ENCODE measurements at places on chromosomes 16 and 17. TPM values are rescaled to one million over a fixed set of nuclear protein-coding genes. Genes with fewer than 3 reads are reported as not detected.
A peak's percentile ranks its signal among the peaks of the same experiment; 100 is the strongest.

- H3K4me3 ChIP-seq = no peak overlapping the region
- no peaks in the 10 kb centered on the region for H3K36me3 ChIP-seq
- DNase-seq = no peak
- no peak overlapping the region for H3K27ac ChIP-seq
Observed at GRCh38 chr17:61600621-61601020, 9.6 kb upstream of the NACA2 start.

DNA sequence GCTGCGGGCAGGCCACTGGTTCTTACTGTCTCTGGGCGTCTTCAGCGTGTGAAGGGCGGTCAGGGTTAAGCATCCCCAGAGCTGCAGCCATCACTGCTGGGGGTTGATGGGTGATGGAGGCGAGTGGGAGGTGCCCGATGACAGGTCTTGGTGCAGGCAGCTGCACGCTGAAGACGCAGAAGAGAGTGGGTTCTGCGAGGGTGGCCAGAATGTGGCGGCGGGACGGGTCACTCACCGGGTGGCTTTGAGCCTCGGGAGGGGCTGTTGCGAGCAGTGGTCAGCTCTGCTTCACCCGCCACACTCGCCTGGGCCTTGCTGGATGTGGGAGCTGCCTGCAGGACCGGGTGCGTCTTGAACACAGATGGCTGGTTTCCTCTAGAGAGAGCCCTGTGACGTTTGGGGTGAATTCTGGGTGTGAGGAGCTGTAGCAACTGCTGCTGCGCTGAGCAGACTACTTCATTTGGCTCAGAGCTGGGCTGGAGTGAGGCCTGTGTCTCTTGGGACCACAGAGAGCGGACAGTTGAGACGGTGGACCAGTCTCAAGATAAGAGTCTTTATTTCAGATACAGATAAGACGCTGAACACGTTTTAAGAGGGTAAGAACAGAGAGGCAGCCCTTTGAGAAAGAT, 44.6 kb upstream of the ZNF750 start:
- DNase-seq = no peak
- no peak overlapping the region for H3K27ac ChIP-seq
- no peak overlapping the region for H3K4me3 ChIP-seq
- H3K27me3 ChIP-seq = no peaks in the 10 kb centered on the region
- H3K36me3 ChIP-seq = no peaks in the 10 kb centered on the region
- H3K4me1 ChIP-seq = peaks cover 12% of the 10 kb centered on the region

- H3K4me3 ChIP-seq = no peak overlapping the region
- no peaks in the 10 kb centered on the region for H3K27me3 ChIP-seq
- DNase-seq = no peak
Observed at GRCh38 chr17:3316836-3317235, 18.7 kb upstream of the OR3A1 start.

GRCh38 chr17:50603340-50603739, 31.3 kb upstream of the ABCC3 start:
- H3K4me3 ChIP-seq = no peak overlapping the region
- H3K4me1 ChIP-seq = no peaks in the 10 kb centered on the region
- no peak overlapping the region for H3K27ac ChIP-seq
- H3K27me3 ChIP-seq = no peaks in the 10 kb centered on the region

GRCh38 chr16:88527186-88527936, 42.8 kb upstream of the ZC3H18 start:
- peak; percentile 74 for DNase-seq
- no peaks in the 10 kb centered on the region for H3K27me3 ChIP-seq
- no peak overlapping the region for H3K27ac ChIP-seq
- H3K36me3 ChIP-seq = no peaks in the 10 kb centered on the region

GRCh38 chr17:80636361-80637018, 91.9 kb downstream of the RPTOR start:
- DNase-seq = no peak
- peaks cover 6% of the 10 kb centered on the region for H3K4me1 ChIP-seq
- no peak overlapping the region for H3K4me3 ChIP-seq
- no peak overlapping the region for H3K27ac ChIP-seq
- H3K36me3 ChIP-seq = no peaks in the 10 kb centered on the region

GRCh38 chr16:878072-878784, 77.7 kb upstream of the GNG13 start:
- no peak for DNase-seq
- no peak overlapping the region for H3K27ac ChIP-seq
- H3K4me1 ChIP-seq = no peaks in the 10 kb centered on the region
- H3K4me3 ChIP-seq = no peak overlapping the region
- H3K36me3 ChIP-seq = no peaks in the 10 kb centered on the region

DNA sequence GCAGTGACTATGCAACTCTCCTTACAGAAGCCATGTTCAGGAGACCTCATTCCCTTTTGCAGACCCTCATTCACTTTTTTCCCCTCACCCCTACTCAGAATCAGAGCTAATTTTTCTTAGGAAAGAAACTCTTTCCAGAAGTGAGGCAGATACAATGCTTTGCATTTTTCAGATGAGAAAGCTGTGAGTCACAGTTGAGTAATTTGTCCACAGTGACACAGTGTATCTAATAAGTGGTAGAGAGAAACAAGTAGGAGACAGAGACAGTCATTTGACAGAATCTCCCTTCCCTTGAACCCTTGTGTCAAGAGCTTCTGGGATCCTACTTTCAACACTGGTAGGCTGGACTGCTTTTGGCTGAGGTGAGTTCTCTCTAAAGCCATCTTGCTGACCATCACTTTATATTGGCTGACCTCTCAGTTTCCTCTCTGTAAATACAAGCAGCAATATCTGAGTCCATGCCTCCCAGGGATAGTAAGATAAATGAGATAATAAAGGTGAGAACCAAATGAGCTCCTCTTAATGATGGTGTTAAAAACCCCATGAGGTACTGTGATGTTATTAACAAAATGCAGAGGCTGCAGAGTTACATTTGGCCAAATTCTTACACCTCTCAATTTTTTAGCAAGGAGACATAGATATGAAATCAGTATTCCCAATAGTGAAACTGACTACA, 130.8 kb downstream of the CA10 start:
- H3K27me3 ChIP-seq = no peaks in the 10 kb centered on the region
- DNase-seq = peak; percentile 61
- H3K4me1 ChIP-seq = peaks cover 10% of the 10 kb centered on the region
- no peaks in the 10 kb centered on the region for H3K36me3 ChIP-seq

- H3K27me3 ChIP-seq = no peaks in the 10 kb centered on the region
- H3K4me1 ChIP-seq = peaks cover 6% of the 10 kb centered on the region
- H3K27ac ChIP-seq = no peak overlapping the region
- no peak for DNase-seq
Observed at GRCh38 chr16:57028086-57028485, 38.7 kb downstream of the NLRC5 start.

DNA sequence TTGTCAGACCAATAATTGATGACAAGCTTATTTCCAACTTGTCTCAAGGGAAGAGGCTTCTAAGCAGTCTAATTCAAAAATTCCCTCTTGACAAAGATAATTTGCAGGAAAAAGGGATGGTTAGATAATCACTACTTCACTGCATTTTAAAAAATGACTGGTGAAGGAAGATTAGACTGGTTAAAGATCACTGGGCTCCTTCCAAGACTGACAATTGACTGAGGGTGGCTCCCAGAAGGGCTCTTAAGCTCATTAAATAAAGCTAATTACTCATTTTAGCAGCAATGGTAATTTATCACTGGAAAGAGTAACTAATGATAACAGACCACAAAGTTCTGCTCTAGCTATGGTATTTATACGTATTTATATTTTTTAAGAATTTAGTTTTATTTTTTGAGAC, 4.4 kb upstream of the HEATR3 start:
- H3K36me3 ChIP-seq = no peaks in the 10 kb centered on the region
- no peaks in the 10 kb centered on the region for H3K27me3 ChIP-seq
- no peak overlapping the region for H3K27ac ChIP-seq
- no peak for DNase-seq
- H3K4me1 ChIP-seq = no peaks in the 10 kb centered on the region

- peaks cover 79% of the 10 kb centered on the region for H3K4me1 ChIP-seq
- H3K27me3 ChIP-seq = no peaks in the 10 kb centered on the region
- H3K27ac ChIP-seq = peak overlapping the region; percentile 100
Observed at GRCh38 chr17:83200231-83200699, 120.9 kb downstream of the METRNL start.

DNA sequence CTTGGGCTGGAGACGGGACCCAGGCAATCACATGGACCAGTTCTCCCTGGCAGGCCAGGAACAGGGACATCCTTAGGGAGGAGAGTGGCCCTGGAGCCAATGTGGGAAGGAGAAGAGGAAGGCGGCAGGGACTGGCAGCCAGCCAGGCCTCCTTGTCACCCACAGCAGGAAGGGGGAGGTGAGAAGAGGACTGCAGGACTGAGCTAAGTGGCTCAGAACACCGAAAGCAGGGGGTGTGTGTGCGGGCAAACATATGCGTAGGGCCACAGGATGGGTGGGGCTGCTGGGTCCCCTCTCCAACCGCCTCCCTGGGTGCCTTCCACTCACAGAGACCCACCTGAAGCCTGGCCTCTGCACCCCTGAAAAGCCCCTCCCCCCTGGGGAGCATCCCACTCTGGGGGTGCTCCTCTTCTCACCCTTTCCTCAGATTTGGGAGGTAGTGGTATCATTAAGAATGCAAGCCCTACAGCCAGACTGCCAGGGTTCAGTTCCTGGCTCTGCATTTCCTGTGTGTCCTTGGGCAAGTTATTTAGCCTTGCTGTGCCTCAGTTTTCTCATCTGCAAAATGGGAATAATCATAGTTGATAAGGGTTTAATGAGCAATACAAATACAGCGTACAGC, 8.1 kb downstream of the PNMT start:
- H3K4me1 ChIP-seq = no peaks in the 10 kb centered on the region
- no peaks in the 10 kb centered on the region for H3K36me3 ChIP-seq
- 0 out of 2 replicates have a peak, but pooled peaks cover 3% of the 10 kb centered on the region for H3K27me3 ChIP-seq
- peak; percentile 23 for DNase-seq
- H3K27ac ChIP-seq = no peak overlapping the region

GRCh38 chr17:80168371-80168770, 1.5 kb upstream of the CARD14 start:
- DNase-seq = no peak
- H3K4me1 ChIP-seq = no peaks in the 10 kb centered on the region
- no peak overlapping the region for H3K27ac ChIP-seq
- H3K36me3 ChIP-seq = no peaks in the 10 kb centered on the region
- no peak overlapping the region for H3K4me3 ChIP-seq

DNA sequence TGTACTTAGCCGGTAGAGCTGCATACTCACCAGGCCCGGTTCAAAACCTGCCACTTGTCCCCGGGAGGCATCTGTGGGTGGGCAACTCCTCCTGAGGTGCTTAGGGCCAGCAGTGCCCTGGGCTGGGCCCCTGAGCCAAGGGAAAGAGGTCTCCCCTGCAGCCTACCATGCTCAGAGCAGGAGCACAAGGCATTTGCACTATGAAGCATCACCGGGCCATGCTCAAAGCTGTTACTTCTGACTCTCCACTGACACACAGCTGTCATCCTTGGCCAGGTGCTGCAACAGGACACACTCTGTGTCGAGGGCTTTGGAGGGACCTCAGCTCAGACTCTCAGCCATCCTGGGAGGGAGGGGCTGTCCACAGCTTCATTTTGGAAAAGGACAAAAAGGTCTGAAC, 37.2 kb downstream of the SLC38A8 start:
- no peak overlapping the region for H3K4me3 ChIP-seq
- H3K27ac ChIP-seq = no peak overlapping the region
- no peaks in the 10 kb centered on the region for H3K4me1 ChIP-seq
- H3K36me3 ChIP-seq = no peaks in the 10 kb centered on the region
- no peak for DNase-seq

DNA sequence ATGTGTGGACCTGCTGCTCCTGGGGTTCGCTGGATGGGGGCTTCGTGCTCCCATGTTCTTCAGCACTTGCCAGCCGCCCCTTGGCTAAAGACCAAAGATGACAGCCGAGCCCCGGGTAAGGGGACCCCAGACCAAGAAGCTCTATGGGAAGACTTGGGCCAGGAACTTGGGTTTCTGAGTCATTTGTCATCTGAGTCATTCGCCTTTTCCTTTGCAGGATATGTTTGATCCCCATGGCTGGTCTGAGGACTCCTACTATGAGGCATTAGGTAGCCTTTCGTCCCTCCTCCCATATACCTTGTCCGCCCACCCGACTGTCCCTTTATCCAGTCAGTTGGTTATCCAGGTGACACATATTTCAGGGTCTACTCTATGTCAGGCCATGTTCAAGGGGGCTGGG, 17.7 kb upstream of the ITGB4 start:
- H3K27me3 ChIP-seq = no peaks in the 10 kb centered on the region
- DNase-seq = peak; percentile 40
- peaks cover 23% of the 10 kb centered on the region for H3K4me1 ChIP-seq
- H3K4me3 ChIP-seq = no peak overlapping the region
- no peak overlapping the region for H3K27ac ChIP-seq
- H3K36me3 ChIP-seq = peaks cover 46% of the 10 kb centered on the region

DNA sequence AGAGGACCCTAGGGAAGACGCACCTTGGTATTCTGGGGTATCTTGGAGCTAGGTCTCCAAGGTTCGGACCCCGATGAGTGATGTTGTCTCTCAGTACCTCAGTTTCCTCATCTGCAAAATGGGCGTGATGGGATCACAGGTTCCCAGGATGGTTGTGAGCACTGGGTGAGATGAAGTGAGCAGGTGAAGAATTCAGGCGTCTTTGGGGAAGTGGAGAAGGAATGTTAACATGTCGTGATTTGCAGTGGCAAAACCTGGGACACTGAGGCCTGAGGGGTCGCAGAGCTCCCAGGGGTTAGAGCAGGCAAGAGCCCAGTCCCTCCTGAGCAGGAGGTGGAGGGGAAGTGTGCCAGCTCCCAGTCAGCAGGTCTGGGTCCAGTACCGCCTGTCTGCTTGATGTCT, 215.1 kb upstream of the GSE1 start:
- H3K36me3 ChIP-seq = no peaks in the 10 kb centered on the region
- no peaks in the 10 kb centered on the region for H3K27me3 ChIP-seq
- DNase-seq = no peak
- H3K4me3 ChIP-seq = no peak overlapping the region
- H3K4me1 ChIP-seq = peaks cover 27% of the 10 kb centered on the region

GRCh38 chr17:40187238-40187637, 10.0 kb downstream of the RAPGEFL1 start:
- no peaks in the 10 kb centered on the region for H3K4me1 ChIP-seq
- no peaks in the 10 kb centered on the region for H3K27me3 ChIP-seq
- no peak for DNase-seq
- H3K36me3 ChIP-seq = no peaks in the 10 kb centered on the region
- H3K4me3 ChIP-seq = no peak overlapping the region
- H3K27ac ChIP-seq = no peak overlapping the region

GRCh38 chr16:67563708-67564468, 1.6 kb downstream of the CTCF start:
- no peaks in the 10 kb centered on the region for H3K36me3 ChIP-seq
- peaks cover 16% of the 10 kb centered on the region for H3K4me1 ChIP-seq
- DNase-seq = peak; percentile 86
- H3K27me3 ChIP-seq = no peaks in the 10 kb centered on the region

DNA sequence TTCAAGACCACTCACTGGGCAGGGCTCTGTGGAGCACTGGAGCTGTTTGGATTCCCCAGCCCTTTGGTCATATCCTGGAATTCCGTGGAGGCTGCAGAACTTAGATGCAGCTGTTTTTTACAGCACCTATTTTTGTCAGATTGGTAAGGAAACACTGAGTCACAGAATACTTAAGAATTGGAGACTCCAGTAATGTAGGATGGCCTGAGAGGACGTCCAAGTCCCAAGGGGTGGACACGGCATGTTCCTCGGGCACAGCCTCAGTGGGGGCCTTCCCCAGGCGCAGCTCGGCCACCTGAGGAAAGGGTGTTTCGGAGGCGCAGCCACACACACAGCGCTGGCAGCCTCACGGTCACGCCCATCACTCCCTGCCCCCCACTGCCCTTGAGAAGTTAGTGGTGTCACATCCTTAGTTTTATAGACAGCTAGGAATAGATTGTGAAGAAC, 14.8 kb downstream of the PLD6 start:
- peaks cover 18% of the 10 kb centered on the region for H3K36me3 ChIP-seq
- H3K4me3 ChIP-seq = no peak overlapping the region
- peaks cover 22% of the 10 kb centered on the region for H3K4me1 ChIP-seq
- H3K27ac ChIP-seq = peak overlapping the region; percentile 70
- peak; percentile 91 for DNase-seq

The MYH8 gene
- polyA plus RNA-seq = not detected

The SLC25A39 gene
- polyA plus RNA-seq = 117 TPM

The SPECC1 gene
- 1.9 TPM for polyA plus RNA-seq

The PDK2 gene
- 56.0 TPM for polyA plus RNA-seq

Data from GM23248 (cell line).